Memory B cell (primary cell): ENCODE measurements at places on chromosomes 3 and 15.

DNA sequence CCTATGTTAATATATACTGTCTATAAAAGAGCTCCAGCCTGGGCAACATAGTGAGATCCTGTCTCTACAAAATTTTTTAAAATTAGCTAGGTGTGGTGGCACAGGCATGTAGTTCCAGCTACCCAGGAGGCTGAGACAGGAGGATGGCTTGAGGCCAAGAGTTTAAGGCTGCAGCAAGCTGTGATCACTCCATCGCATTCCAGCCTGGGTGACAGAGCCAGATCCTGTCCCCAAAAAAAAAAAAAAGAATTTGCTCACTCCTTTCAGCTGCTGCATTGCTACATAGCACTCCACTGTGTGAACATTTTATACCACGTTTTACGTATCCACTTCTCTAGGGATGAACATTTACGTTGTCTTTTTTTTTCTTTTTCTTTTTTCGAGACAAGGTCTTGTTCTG is 6.0 kb upstream of the TSEN2 start:
- DNase-seq, result no peak

GRCh38 chr3:56887402-56888025 is 85.8 kb upstream of the ARHGEF3 start:
- DNase-seq, result no peak

DNA sequence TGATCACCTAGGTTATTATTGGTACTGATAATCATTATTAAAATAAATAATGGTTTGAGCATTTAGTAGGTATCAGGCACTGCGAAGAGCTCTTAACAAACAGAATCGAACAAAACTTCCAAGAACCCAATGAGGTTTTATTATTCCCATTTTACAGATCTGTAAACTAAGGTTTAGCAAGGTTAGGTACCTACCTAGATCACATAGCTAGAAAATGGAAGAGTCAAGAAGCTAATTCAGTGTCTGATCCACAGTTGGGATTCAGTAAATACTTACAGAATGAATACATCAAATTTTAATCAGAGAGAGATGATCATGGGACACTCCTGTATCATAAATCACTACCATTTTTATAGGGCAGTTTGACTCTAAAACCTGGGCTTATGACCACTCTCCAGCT is 15.5 kb downstream of the GJD2 start:
- DNase-seq, result no peak

DNA sequence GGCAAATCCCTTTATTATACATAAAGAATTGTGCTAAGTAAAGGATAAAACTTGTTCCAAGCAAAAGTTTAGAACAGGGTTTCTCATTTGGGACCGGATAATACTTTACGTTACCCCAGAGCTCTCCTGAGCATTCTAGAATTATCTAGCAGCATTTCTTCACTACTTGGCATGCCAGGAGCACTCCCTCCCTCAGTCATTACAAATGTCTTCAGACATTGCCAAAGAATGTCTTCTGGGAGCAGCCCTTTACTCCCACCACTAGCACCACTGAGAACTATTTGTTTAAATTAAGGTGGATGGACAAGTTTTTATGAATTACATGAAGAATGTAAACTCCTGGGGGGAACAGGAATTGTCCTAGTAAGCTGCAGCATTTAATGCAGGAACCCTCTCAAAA is 516.4 kb downstream of the GBE1 start:
- no peak for DNase-seq

- DNase-seq, result no peak
Measured at GRCh38 chr3:33773637-33774036, 24.8 kb upstream of the PDCD6IP start.

DNA sequence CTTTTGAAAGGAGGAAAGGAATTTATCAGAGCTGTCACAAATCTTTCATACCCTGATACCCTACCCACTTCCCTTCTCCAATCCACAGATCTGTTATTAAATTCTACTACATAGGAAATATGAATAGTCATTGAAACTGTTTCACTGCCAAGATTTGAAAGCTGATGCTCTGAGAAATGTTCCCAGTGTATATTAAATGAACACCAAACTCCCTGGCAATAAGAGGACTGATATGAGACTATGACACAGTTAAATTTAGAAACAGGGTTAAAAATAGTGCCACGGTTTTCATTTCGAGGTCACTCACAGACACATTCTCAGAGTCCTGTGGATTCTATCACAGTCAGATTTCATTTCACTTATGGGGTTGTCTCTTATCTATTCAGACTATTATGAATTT is 27.2 kb upstream of the GBE1 start:
- DNase-seq, result no peak

- peak; percentile 48 for DNase-seq
Measured at GRCh38 chr3:129824926-129825541, 68.5 kb downstream of the TMCC1 start.

GRCh38 chr3:67529915-67530314 is 124.5 kb downstream of the SUCLG2 start:
- no peak for DNase-seq

DNA sequence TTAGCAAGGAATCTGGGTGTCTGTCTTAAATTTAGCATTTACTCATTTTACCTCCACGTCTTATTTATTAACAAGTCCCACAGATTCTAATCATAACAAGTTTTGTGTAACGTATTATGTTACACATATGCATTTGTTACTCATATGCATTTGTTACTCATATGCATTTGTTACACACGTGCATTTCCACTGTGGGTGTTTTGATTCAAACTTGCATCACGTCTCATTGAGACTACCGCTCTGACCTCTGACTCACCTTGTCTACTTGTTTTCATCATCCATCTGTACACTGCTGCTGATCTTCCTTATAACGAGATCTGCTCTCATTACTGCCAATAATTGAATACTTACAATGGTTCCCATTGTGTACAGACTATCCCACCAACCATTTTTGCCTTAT is 1141.4 kb downstream of the TBL1XR1 start:
- DNase-seq, result no peak

DNA sequence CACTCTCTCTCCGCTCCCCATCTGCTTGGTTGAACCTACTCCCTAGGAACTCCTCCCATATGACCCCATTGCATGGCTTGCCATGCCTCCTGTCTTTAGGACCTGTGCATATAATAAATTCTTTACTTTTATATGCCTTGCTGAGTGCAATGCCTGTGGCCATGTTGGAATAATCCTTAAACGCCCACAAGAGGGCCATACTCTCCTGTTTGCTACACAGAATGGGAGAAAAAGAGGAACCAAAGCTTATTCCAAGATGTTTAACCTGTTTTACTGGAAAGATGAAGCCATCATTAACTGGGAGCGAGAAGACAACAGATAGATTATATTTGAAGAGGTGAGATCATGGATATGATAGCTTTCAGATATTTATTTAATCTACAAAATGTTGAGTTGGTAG is 1097.8 kb downstream of the NAALADL2 start:
- no peak for DNase-seq

DNA sequence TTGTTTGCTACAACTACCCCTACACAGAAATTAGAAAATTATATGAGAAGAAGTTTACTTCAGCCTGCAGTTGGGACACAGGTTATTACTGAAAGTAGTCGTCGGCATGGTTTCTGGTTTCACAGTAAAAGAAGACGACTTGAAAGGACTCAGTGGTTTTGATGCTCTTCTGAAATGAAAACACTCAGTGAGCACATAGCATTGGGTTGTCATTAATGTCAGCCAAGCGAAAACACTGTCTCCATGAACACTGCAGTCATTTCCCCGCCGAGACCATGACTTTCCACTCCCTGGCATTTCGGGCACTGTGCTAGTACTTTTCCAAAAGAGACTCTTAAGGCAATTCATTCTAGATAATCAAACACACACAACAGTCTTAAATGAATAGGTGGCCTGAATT is 69.2 kb upstream of the ICE2 start:
- no peak for DNase-seq

DNA sequence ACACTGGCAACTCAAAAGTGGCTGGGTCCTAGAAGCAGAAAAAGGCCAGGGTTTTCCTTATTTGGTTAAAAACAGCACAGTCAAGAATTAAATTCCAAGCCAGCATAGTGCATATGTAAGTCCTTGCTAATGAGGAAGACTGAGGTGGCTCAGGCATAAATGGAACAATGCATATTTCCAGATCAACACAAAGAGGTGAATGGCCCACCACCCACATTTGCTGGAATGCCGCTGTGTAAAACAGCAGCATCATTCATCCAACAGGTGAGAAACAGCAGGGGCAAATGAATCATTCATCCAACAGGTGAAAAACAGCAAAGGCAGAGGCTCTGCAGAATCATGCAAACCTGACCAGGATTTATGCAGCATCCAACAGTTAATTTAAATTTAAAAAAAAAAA is 32.9 kb downstream of the GPR176 start:
- DNase-seq, result no peak

DNA sequence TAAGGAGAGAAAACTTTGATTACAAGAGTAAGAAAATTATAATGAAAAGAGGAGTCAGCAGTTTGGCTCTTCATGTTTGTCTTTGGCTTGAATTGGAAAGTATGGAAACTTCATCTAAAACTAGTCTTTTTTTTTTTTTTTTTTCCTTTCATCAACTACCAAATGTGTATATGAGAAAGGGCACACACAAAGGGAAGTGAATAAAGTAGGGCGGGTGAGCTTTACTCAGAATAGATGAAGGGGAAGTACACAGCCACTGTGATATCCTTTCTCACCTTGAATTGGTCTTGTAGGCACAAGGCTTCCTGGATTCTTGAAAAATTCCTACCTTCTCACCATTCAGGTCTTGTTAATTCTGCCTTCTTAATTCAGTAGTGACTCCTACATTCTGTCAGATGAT is 652.3 kb upstream of the KCNMB2 start:
- no peak for DNase-seq

DNA sequence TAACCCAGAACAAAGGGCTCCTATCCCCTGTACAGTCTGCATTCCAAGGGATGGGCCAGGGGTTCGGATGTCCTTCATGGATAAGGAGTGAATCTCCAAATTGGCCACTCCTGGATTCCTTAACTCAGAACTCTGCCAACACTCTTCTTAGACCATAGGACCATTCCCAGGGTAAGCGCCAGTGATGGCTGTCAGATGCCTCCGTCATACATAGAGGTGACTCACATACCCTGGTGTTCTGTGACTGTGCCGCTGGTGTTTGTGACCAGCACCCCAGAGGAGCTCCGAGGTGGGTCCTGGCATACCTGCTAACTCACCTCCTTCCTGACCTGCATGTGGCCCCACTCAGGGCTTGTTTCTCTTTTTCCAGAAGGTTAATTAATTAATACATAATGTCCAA is 134.7 kb downstream of the KLF13 start:
- no peak for DNase-seq

GRCh38 chr3:113213896-113214587 is 2.7 kb downstream of the BOC start:
- DNase-seq, result no peak

DNA sequence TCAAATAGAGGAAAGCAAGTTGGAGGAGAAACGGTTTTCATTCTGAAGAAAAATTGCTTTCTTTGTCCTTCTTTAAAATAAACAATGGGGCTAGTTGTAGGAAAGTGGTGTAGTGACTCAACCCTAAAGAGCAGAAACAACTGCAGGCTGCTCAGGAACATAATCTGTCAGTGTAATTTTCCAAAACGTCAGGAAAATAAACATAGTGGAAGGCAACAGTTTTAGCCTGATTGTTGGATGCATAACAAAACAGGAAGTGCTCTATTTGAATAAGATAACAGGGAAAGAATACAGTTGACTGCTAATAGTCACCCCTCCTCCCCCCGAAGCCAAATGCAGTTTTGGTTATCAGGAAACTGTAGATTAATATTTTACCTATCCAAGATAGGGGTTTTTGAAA is 167.6 kb downstream of the ECT2 start:
- DNase-seq, result no peak

- no peak for DNase-seq
Measured at GRCh38 chr3:187291512-187292132, at the start of gene MASP1. TSS of gene MASP1 (minus strand) at chr3:187291737. CDS start at chr3:187291632, 105 bp downstream.

GRCh38 chr3:74390121-74390877 is 224.2 kb downstream of the CNTN3 start:
- DNase-seq, result no peak

DNA sequence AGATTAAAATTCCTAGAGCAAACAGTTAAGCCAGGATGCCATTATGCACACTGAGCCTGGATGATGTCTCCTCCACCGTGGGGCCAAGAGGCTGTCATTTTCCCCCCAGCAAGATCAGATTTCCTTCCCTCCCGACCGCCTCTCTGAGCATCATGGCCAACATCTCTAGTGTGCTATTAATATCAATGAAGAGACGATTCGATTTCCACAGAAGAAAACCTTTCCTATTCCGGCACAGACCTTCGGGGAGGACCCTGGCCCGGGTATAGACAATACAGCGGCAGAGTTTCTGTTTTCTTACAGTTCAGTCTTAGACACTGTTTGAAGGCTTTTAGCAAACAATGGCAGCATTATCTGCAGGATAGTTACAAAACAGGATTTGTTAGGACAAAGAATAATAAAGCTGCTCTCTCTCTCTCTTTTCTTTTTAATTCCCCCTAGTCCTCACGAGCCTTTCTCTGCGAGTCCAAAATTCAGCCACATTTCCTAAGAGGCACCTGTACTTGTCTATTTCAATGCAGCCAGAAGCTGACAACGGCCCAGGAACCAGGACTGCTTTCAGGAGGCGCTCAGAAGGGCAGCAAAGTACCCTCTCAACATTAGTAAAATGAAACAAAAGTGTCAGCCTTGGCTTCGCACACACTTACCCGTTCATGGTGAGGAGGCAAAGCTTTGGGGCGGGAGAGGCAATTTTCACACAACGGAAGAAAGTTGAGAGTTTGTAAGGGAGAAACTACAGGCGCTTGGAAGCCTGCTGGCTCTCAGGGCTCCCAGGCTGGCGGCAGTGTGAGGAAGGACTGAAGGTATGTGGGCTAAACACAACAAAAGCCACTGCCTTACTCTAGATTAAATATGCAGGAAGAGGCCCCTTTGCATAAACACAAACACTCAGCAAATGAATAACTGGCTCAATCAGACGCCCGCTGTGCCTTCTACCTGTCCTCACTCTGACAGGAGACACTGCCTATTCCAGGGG is 278.0 kb downstream of the FOXP1 start:
- no peak for DNase-seq

DNA sequence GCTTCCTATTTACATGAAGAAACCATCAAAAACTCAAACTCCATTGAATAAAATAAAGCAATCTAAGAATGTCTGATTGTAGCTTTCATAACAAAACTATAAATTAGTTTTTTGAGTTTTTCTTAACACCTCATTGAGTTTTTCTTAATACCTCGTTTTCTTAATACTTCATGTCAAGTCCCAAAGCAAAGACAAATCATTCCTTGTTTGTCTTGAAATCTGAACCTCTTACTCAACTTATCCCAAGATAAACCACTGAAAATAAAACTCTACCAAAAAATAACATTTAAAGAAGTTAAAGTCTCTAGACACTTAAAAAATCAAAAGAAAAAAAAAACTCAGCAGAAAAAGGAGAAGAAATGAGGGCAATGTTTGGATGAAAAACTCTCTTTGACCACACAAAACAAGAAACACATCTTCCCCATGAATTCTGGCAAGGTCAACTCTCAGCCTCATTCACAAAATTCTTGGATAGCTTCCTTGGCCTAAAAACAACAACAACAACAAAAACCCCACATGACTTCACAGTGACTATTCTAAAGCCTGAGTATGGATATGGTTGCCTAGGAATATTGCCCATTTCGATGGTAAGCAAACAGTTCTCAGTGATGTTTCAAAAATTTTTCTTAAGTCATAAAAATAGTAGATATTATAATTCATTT is 38.2 kb downstream of the TMCC1 start:
- no peak for DNase-seq

- DNase-seq, result no peak
Measured at GRCh38 chr3:53748512-53749271, 97.5 kb downstream of the CHDH start.
